Activated T-helper 17 cell treated with anti-CD3 and anti-CD28 coated beads, Interleukin-2, amount 50 U/mL, for 72 hours (primary cell): ENCODE measurements at places on chromosomes 7 and 10. TPM values are rescaled to one million over a fixed set of nuclear protein-coding genes. Genes with fewer than 3 reads are reported as not detected.

The ZFAND4 gene
- 16.4 TPM for total RNA-seq

The PRKG1 gene
- total RNA-seq = not detected

The FAM25G gene
- not detected for total RNA-seq

The ACTL6B gene
- not detected for total RNA-seq

The NPC1L1 gene
- total RNA-seq = 0.32 TPM

The PTPRZ1 gene
- not detected for total RNA-seq

The FGL2 gene
- 0.56 TPM for total RNA-seq

The SLF2 gene
- 44.1 TPM for total RNA-seq

The KIAA1549 gene
- total RNA-seq = 1.1 TPM

The MYL10 gene
- not detected for total RNA-seq

The HELLS gene
- total RNA-seq = 160 TPM

The KCND2 gene
- not detected for total RNA-seq

The HPS6 gene
- 21.6 TPM for total RNA-seq

The TMEM225B gene
- 0.86 TPM for total RNA-seq

The TIMM23B gene
- total RNA-seq = 11.5 TPM

The PNLIP gene
- not detected for total RNA-seq
